Endodermal cell (in vitro differentiated cells): ENCODE measurements at places on chromosomes 1 and 21. TPM values are rescaled to one million over a fixed set of nuclear protein-coding genes. Genes with fewer than 3 reads are reported as not detected.

The OR6N1 gene
- total RNA-seq = not detected in 3 replicates

The MTARC1 gene
- 62.3 and 75.4 TPM in 2 replicates for total RNA-seq

The RIMKLA gene
- 0.73 to 23.4 TPM (median 1.5 TPM) in 3 replicates for total RNA-seq

- no peaks in the 10 kb centered on the region for H3K4me1 ChIP-seq
- no peak overlapping the region for H3K4me3 ChIP-seq
- peaks cover 2% of the 10 kb centered on the region for H3K27me3 ChIP-seq
- no peak for DNase-seq
- no peak overlapping the region for H3K27ac ChIP-seq
These were observed 14.5 kb downstream of the SLC6A17 start for GRCh38 chr1:110164725-110165350.

- no peaks in the 10 kb centered on the region for H3K27me3 ChIP-seq
- no peak for DNase-seq
- H3K4me3 ChIP-seq = no peak overlapping the region
These were observed 183.3 kb downstream of the AJAP1 start for GRCh38 chr1:4837752-4838151.

DNA sequence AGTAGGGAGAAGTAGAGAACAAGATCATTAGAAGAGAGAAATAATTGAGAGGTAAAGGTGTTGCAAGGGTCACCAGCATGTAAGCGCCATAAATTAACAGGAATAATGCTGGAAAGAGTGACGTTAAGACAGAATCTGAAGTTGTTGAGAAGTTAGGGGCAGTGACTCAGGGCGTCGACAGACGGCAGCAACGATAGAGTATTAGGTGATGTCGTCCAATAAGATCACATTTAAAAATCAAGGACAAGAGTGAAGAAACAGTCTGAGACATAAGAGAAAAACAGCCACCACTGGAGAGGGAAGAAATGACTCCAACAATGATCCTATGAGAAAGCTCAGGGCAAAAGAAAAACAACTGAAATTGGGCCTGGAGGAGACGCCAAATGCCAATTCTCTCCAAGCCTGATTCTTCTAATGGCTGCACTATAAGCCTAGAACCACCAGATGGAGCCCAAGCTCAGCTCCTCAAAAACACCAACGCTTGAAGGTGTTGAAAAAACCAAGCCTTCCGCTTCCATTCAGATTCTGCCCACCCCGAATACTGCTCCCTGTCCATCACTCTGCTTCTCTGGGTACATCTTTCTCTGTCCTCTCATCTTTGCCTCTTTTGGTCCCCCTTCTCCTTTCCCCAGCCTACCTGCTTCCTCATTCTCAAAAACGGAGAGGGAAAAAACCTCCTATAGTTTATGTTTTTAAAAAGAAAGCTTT lies 70.0 kb downstream of the LUZP1 start:
- peaks cover 11% of the 10 kb centered on the region for H3K4me1 ChIP-seq
- no peak overlapping the region for H3K27ac ChIP-seq
- H3K4me3 ChIP-seq = no peak overlapping the region

DNA sequence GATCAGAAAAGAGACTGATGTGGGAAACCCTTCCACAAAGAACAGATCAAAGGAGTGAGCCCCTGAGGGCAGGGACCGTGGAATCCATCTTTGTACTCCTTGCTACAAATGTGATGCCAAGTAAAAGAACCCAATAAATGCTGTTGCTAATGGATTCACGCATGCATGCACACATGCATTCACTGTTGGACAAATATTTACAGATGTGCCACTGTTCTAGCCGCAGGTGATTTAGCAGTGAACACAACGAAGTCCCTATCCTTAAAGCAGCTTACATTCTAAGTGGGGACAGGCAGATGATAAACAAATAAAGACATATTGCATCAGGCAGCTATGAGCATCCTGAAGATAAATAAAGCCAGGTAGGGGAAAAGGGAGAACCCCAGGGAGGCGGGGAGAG lies 67.8 kb downstream of the ITPKB start:
- no peak for DNase-seq
- H3K36me3 ChIP-seq = peaks cover 12% of the 10 kb centered on the region
- no peak overlapping the region for H3K4me3 ChIP-seq
- H3K27me3 ChIP-seq = no peaks in the 10 kb centered on the region

GRCh38 chr1:85109475-85109874 lies 61.2 kb upstream of the MCOLN3 start:
- no peak overlapping the region for H3K4me3 ChIP-seq
- H3K27me3 ChIP-seq = no peaks in the 10 kb centered on the region
- H3K27ac ChIP-seq = no peak overlapping the region

- no peaks in the 10 kb centered on the region for H3K36me3 ChIP-seq
- DNase-seq = no peak
- H3K27me3 ChIP-seq = no peaks in the 10 kb centered on the region
These were observed 69.4 kb downstream of the VAV3 start for GRCh38 chr1:107895403-107896191.

DNA sequence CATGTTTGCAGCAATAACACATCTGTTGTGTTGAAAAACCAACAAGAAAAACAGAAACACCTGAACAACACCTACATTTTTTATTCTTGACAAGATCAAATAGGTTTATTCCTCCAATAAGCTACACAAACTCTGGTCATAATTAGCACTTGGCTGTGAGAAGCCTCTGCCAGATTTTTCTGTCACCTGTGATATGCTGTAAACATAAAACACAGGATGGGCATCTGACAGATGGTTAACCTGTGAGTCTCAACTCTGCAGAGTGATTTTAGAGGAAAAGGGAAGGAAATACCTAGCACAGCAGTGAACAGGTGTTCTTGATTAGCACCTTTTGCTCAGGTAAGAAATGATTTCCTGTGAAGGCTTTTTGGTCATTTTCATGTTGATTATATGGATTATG lies 175.4 kb upstream of the COA6 start:
- H3K4me3 ChIP-seq = no peak overlapping the region
- DNase-seq = no peak
- no peaks in the 10 kb centered on the region for H3K36me3 ChIP-seq
- no peaks in the 10 kb centered on the region for H3K27me3 ChIP-seq
- no peak overlapping the region for H3K27ac ChIP-seq

DNA sequence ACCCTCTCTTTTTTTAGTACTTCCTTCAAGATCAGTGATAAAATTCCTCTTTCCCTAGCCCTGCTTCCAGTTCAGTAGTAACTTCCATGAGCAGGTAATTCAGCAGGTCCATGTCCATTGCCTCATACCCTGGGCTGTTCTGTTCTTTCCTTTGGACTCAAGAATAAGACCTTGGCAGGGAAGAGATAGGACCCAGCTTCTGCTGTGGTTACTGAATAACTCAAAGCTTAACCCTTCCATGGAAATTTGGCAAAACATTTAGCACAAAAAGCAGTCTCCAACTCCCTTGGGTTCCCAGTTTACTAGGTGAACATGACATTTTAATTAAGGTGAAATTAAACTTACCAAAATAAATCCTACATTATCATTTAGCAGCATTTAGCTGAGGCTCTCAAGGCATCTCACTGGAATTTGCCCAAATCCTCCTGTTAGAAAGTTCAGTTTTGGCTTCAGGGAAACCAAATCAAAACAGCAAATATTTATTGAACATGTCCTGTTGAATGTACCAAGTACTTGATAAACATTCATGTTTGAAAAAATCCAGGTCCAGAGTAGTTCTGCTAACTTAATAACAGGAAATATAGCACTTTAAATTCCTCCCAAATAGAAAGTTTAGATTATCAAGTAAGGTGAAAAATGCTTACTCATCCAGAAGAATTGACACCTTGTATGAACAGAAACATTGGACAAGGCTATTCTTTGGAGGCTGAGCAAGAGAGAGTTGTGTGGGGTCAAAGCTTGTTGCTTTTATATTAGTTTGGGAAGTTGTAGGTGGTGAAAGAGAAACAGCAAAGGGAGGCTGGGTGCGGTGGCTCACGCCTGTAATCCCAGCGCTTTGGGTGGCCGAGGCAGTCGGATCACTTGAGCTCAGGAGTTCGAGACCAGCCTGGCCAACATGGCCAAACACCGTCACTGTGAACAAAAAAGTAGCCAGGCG lies 8.4 kb upstream of the SERPINC1 start:
- no peak for DNase-seq
- no peak overlapping the region for H3K27ac ChIP-seq
- H3K4me1 ChIP-seq = no peaks in the 10 kb centered on the region
- no peaks in the 10 kb centered on the region for H3K27me3 ChIP-seq
- no peak overlapping the region for H3K4me3 ChIP-seq
